Pons (tissue), 1 donor: ENCODE measurements at places on chromosomes 2 and 18.

- DNase-seq: peak; percentile 86
Observed at GRCh38 chr2:171523088-171524017, 1.1 kb downstream of the CYBRD1 start.

GRCh38 chr18:75183973-75184493 lies 24.9 kb downstream of the PTGR3 start:
- no peak for DNase-seq

- no peak for DNase-seq
Observed at GRCh38 chr2:45821558-45822271, 170.2 kb downstream of the PRKCE start.

- DNase-seq: peak; percentile 17
Observed at GRCh38 chr2:181779288-181780021, 99.1 kb upstream of the NEUROD1 start.

DNA sequence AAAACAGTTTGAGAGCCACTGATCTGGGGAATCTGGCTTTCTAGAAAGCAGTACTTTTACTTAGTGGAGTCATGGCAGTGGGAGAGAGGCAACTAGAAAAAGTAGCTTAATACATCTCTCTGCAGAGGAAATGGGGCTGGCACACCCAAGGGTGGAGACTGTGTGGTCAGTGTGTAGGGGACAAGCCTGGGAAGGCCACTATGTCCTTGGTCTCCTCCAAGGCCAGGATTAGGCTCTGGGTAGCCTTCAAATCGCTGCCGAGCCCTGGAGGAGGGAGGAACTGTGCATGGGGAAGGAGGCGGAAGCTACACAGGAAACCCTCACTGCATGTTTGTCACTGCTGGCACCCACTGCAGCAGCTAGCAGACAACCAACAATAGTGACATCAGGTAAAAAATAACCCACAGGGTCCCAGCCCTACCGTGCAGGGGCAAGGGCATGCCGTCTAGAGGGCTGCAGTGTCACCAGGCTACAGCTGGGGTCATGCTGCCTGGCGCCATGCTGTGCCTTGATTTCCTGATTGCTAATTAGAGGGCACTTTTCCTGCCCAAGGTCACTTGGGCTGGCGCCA lies 34.8 kb downstream of the LBH start:
- no peak for DNase-seq

DNA sequence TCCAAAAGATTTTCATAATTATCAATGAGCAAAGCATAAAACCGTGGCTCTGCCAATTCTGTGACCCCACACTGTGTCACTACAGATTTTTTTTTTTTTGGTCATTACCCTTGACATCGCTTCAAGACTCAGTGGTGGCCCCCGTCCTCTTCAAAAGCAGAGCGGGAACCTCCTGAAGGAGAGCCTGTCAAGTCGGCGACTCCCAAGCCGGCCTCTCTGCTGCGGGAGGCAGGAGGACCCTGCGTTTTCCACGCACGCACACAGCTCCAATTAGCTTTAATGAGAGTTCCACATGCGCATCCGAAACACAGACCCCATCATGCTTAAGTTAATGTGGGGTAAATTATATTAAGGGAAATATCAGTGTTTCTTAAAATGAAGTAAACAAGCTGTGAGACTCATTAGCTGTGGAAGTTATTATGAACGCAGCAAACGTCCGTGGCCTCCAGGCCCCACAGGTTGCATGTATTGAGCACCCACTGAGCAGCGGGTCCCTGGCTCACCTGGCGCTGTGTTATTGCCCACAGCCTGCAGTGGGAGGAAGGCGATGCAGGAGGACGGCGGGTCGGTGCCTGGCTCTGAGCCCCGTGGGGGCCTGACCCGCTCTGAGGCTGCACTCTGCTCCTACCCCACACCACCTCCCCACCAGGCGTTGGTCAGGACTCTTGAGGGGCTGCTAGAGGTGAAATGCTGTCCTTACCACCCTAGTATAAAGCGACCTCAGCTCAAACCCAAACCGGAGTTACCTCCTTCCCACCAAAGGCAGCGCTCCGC lies 181.0 kb upstream of the SALL3 start:
- no peak for DNase-seq

DNA sequence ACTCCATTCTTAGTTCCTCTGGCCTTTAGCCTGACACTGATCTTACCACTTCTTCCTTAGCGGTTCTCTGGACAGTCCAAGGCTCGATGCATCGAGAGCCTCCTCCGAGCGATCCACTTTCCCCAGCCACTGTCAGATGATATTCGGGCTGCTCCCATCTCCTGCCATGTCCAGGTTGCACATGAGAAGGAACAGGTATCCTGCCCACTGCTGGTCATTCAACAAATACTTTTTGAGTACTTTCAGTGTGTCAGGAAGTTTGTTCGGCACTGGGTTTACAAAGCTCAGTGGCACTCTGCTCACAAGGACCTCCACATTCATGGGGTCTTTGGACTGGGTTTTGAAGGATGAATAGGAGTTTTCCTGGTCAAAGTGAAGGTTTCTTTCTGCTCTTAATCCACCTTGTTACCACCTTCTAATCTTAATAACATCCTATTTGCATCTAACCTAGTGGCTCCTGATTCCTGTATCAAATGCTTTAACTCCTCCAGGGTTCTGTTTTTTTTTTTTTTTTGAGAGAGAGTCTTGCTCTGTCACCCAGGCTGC lies 25.8 kb downstream of the GCKR start:
- no peak for DNase-seq

- peak; percentile 36 for DNase-seq
Observed at GRCh38 chr2:17804358-17804757, 11.9 kb upstream of the MSGN1 start.
